ENCODE measurements at places on chromosomes 7 and 10.
A peak's percentile ranks its signal among the peaks of the same experiment; 100 is the strongest.

DNA sequence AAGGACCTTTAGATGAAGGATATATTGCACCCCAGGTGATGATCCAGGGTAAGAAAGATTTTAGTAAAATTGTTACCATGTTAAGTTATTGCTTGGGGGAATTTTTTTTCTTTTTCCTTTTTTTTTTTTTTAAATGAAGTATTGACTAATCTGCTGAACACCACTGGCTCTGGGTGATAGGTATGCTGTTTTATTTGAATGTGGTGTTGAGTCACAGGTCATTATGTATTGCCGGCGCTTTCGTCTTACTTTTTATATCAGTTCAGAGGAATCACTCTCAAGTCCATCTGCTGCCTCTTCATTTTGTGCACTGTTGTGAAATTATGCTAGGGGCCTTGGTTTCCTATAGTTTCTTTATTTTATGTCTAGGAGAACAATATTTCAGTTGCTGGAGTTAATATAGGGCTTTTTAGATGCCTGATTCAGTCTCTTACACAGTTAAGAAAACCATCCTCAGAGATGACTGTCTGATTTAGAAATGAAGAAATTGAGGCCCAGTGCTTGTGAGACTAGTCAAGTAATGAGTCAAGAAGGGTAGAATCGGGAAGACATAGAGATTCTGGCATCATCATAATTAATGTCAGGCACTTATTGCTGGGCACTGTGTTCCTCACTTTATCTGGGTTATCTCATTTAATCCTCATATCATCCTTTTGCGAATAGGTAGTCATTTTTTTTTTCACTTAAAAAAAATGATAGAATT, 38.7 kb downstream of the NRF1 start:
- DNase-seq = no peak

DNA sequence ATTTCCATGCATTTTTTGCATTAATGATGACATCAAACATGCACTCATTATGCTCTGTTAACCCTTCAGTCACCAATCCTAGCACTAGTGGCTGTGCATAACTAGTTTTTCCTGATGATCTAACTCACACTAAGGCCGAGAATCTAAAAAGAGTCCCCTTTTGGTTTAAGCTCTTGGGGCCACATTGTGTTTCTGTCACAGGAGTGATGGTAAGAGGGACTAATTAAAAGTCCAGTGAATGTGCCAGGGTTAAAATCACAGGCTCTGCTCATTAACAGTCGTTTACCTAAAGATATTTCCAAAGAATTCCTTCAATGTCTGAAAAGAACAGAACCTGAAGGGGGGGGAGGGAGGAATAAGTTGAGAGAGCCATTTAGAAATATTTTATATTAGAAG, 359.0 kb upstream of the ANKRD30A start:
- DNase-seq = no peak

DNA sequence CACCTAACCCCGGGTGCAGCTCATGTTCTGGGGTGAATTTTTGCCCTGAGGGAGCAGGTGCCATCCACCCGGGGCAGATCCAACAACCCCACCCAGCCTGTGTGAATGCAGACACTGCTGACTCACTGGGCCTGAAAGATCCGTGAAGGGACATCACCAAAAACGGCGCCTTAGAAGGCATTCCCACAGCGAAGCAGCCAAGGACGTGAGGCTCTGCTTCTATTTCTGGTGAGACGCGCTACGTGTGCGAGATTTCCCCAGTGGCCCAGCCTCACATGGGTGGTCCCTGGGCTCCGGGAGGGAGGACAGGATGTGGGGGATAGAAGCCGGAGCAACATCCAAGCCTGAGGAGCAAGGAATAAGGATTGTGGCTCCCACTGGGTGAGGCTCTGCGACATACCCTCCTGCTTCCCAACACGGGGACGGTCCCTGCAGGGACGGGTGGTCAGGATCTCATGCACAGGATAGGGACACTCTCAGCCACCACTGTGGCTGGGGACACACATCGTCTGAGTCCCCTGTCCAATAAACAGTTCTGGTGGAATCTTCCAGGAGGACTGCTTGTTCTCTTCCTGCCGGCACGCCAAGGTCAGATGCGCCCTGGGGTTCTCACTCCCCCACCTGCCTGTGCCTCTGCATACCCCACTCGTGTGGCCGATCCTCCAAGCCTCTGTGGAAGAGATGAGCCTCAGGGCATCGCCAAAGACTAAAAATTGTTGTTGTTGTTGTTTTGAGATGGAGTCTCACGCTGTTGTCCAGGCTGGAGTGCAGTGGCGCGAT, 70.2 kb downstream of the ZRANB1 start:
- DNase-seq = no peak

- no peak for DNase-seq
Measured at GRCh38 chr10:66717231-66717981, 208.4 kb upstream of the LRRTM3 start.

- no peak for DNase-seq
Measured at GRCh38 chr7:31408140-31408729, 67.7 kb upstream of the NEUROD6 start.

DNA sequence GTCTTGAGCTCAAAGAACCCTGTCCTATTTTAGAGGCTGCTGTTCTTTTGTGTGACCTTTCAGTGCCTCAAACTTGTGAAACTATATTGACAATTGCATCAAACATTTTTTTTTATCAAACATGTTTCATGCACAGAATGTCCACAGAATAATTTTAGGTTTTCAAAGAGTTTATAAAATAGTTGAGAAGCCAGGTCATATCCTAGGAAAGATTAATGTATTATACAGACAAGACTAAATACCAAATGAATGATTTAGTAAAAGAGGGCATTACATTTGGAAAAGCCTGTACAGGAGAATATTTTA, 67.0 kb downstream of the CDK6 start:
- no peak for DNase-seq

DNA sequence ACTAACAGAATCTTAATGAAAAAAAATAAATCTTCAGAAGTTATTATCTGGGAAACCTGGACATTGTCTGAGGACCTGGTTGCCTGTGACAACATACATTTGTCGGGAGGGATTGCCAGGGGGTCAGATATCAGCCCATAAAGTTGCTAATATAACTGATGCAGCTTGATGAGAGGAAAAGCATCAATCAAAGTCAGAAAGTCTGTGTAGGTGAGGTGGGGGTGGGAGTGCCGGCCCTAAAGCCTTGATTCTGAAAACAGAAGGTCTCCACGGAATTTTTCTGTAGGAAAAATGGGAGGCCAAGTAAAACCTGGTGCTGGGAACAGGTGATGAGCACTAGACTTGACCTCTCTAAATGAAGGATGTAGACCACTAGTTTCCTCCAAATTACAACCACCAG, 281.8 kb downstream of the FGFR2 start:
- no peak for DNase-seq

- peak; percentile 7 for DNase-seq
Measured at GRCh38 chr10:76311752-76312636, 880.6 kb downstream of the LRMDA start.

DNA sequence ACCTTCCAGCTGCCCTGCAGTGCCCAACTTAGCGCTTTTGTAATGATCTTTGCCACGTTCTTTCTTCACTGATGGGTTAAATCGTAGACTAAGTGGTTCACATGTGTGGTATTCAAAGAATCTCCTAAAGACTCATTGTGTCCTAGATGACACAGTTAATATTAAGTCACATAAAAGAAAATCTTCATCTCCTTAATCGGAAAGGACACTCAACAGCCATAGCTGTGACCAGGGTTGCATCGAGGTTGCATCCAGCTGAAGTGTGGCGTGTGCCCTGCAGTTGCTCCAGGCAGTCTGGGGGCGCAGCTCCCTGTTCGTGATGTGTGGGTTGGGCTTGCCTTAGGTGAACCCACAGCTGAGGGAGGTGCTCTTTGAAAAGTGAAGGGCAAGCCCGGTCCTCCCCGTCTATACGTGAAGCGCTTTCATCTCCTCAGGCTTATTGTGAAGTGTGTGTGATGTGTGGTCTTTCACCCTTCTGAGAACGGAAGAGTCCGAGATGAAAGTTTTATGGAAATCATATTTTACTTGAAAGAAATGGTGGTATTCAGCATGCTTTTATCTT, 122.7 kb downstream of the TRRAP start:
- DNase-seq = no peak

DNA sequence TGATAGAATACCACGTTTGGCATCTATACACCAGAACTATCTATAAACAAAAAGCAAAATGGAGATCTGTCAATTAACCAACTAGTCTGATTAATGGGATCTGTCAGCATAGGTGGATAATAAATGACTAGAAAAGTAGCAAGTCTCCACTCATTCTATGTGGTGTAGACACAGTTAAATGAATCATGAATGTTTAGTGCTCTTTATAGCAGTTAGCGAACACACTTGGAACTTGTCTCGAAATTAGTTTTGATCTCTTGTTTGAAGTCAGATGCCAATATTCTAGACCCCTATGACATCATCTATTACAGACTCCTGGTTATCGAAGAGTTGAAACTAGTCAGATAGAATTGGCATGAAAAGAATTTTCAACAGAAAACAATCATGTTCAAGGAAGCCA, 259.7 kb downstream of the AHR start:
- DNase-seq = no peak

DNA sequence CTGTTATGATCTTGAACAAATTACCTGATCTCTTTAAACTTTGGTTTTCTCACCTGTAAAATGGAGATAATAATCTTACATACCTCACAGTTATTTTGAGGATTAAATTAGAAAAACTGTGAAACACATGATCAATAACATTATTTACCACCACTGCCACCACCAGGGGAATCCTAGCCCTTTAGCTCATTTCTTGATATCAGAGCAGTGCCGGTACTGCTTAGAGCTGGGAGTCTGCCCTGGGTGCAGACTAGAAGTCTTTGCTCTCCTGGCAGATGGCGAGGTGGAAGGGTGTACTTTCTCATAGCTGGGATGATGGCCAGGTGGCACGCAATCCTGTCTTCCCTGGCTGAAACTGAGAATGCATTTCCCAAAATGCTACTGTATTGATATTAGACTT, 12.7 kb upstream of the EFCAB10 start:
- DNase-seq = no peak

DNA sequence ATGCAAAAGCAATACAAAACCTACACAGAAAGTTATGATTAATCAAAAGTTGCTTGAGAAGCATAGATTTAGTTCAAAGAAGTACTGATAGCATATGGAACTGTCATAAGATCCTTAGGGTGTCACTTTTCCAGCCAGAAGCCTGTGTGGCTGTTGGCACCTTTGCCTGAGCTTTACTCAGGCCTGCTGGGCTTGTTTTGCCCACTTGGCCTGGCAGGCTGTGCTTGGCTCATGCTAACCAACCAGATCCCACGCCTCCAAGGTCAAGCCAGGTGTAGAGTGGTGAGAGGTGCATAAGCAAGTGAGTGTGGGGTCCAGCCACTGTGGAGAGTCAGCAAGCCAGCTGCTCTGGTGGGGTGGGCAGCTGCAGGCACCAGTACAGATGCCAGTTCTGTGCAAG, 12.0 kb upstream of the LIPA start:
- DNase-seq = no peak

- DNase-seq = no peak
Measured at GRCh38 chr10:43234471-43235041, 32.3 kb downstream of the RASGEF1A start.

DNA sequence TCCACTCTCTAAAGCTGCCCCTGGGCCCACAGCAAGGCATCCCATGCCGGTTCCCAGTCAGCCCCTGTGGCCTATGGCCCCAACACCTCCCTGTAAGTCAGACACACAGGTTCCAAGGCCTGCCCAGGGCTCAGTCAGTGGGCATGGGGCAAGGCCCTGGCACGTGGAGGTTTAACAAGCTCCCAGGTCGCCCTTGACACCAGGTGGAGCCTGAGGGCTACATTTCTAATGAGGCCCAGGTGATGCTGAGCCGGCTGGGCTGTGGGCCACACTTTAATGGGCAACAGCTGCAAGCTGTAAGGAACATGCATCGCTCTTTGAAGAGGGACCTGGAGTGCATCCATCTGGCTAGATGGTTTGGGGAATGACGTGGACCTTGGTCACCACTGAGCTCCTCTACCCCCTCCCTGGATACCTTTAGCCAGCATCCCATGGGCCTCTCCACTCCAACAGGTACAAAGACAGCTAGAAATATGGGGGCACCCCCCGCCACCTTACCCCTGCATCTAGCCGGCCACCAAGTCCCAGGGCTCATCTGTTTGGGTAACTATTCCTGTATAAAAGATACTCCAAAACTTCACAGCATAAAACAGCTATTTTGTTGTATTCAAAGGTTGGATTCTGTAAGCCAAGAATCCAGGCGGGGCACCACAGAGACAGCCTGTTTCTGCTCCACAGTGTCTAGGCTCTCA, 122.5 kb downstream of the OAT start:
- DNase-seq = no peak

GRCh38 chr10:34288634-34289033, 526.5 kb downstream of the PARD3 start:
- no peak for DNase-seq

GRCh38 chr7:26378016-26378415, 86.4 kb downstream of the SNX10 start:
- DNase-seq = no peak

GRCh38 chr10:75497997-75498883, 66.8 kb downstream of the LRMDA start:
- DNase-seq = no peak

DNA sequence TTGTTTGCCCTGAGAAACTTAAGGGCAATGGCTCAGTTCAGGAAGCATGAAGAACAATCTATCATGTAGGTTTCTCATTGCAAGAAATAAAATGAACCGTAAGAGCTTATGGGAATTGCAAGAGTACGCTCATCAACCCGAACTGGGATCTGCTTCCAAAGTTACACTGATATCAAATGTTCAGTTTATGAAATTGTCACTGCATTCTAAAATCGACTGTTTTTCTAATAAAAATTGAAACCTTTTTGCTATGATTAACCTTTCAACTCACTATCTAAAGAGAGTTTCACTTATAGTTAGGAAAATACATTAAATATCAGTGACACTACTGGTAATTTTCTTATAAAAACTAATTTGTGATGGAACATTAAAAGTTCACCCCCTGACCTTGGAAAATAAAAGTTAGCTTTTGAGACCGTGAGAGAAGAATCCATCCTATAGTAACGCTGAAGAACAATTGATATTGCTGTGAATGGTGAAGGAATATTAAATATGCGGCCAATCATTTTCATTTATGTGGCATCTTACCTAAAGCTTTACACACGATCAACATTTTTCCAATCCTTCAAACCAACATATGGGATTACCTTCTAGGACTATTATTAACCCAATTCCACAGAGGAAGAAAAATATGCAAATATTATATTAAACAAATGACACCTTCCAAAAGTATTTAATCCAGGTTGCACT, 2.2 kb downstream of the MEOX2 start:
- DNase-seq = no peak

- DNase-seq = no peak
Measured at GRCh38 chr7:44604941-44605340, 1.5 kb upstream of the OGDH start.

DNA sequence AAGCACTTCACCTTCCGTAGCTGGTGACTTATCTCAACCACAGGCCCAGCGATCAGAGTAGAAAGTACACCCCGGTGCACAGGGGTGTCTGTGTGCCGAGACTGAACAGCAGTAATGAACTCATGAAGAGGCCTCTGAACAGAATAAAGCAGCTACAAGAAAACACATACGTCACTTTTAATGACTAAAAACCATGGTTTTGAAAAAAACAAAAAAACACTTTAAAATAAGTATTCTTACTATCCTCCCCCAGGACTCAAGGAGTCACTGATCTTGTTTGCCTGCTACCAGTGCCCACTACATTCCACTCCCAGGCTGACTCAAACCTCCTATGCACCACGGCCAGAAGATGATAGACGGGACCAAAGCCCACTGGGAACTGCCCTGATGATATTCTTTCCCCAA, 53.8 kb downstream of the NCAPG2 start:
- no peak for DNase-seq

GRCh38 chr10:129465796-129466702, 992 bp upstream of the MGMT start:
- DNase-seq = no peak

- no peak for DNase-seq
Measured at GRCh38 chr7:44220046-44220357, 19.2 kb downstream of the YKT6 start.

Measured in stimulated activated CD4-positive, alpha-beta T cell treated with anti-CD3 and anti-CD28 coated beads, Interleukin-15, amount 100 ng/mL, for 24 hours (primary cell).